ENCODE measurements at places on chromosomes 2 and 18.

DNA sequence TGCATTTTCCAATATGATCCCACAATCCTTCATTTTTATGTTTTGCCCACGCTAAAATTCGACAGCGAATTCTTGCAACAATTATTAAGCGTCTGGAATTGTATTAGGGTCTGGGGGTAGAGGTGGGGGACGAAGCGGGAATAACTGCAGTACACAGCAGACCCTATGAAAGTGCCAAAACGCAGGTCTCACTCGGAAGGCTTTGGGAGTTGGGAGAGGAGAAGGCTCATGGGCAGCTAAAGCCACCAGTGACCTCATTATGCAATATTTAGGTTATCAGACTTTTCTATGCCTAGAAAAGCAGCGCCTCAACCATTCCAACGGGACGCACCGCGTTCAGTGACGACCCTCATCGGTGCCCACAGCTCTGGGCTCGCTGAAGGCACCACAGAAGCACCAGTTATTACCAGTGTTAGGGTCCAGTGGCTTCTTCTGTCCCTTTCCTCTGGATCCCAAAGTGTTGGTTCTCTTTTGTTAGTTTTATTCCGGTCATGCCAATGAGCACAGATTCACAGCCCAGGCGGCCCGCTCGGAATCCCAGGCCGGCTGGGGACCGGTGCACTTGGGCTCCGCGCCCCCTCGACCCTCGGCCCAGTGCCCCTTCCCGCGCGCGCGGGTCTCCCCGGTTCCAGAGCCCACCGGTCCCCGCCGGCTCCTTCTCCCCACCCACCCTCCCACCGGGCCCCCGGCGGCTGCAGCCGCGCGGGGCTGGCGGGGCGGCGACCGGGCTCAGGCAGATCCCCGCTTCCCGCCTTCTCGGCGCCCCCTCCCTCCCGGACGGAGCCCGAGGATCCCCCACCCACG is 737 bp upstream of the MAPK4 start:
- DNase-seq, result no peak

GRCh38 chr2:69770193-69770702 is 28.3 kb downstream of the ANXA4 start:
- peak; percentile 94 for DNase-seq

DNA sequence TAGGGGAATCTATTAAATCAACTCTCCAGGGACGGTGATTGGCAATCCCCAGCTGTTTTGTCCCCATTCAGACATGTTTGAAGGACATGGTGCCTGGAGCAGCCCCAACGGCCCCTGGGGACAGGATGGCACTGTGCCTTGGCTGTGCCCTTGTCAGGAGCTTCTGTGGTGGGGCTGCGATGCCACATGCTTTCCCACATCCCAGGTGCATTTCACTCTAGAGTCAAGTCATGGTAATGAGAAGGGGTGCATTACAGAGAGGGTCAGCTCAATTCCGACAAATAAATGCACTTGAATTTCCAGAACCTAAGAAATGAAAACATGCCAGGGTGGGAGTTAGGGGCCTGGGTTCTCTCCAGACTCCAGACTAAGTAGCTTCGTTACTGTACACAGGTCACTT is 289.4 kb upstream of the PXDN start:
- DNase-seq, result no peak

DNA sequence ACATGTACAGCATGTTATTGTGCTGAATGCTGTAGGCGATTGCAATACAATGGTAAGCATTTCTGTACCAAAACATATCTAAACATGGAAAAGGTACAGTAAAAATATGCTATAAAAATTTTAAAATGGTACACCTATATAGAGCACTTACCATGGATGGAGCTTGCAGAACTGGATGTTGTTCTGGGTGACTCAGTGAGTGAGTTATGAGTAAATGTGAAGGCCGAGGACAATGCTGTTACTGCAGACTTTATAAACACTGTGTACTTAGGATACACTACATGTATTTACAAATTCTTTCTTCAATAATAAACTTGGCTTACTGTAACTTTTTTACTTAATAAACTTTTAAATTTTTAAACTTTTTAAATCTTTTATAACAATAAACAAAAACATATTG is 473.4 kb upstream of the UBE2E3 start:
- peak; percentile 85 for DNase-seq

- peak; percentile 63 for DNase-seq
Observed at GRCh38 chr2:98188351-98189046, 101.5 kb downstream of the VWA3B start.

Data from PC-3 (cell line).